ENCODE measurements at places on chromosomes 2 and 18.

GRCh38 chr18:35464831-35465279 is 32.9 kb downstream of the INO80C start:
- DNase-seq, result no peak

DNA sequence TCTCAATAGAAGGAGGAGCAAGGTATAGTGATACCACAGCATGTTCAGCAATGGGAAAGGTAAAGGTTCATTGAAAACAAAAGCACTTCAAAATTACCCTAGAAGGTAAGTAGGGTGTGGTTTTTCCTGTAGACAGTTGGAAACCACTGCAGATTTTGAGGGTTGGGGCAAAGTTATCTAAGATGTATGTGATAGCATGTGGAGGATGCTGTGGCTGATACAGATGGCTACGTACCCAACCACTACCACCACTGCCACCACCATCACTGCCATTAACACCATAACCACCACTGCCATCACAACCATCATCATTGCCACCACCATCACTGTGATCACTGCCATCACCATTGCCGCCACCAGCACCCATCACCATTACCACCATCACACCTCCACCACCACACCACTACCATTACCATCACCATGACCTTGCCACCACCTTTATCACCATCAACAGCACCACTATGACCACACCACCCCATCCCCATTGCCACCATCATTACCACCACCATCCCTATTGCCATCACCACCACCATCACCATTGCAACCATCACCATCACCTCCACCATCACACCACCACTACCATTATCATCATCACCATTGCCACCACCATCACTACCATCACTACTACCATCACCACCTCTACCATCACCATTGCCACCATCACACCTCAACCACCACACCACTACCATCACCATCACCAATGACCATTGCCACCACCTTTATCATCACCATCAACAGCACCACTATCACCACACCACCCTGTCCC is 3.7 kb downstream of the TMSB10 start:
- DNase-seq, result no peak

DNA sequence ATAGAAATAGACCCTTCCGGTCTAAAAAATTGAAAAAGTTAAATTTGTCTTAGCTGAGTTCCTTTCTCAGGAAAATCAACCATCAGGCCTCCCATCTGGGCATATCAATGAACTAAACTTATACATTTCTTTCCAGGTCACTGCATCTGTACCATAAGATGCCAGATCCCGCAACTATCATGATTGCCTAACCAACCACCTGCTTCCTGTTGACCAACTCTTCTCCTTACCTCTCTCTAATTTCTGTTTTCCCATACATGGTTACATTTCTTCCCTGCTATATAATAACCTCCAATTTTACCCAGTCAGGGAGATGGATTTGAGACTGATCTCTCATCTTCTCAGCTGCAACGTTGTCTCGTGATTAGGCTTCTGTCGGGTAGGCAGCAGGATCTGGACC is 228.7 kb downstream of the FSIP2 start:
- DNase-seq, result no peak

- DNase-seq, result no peak
Observed at GRCh38 chr2:129757366-129757914, 222.0 kb upstream of the RAB6C start.

GRCh38 chr18:75244351-75245313 is 34.0 kb downstream of the TSHZ1 start:
- no peak for DNase-seq

DNA sequence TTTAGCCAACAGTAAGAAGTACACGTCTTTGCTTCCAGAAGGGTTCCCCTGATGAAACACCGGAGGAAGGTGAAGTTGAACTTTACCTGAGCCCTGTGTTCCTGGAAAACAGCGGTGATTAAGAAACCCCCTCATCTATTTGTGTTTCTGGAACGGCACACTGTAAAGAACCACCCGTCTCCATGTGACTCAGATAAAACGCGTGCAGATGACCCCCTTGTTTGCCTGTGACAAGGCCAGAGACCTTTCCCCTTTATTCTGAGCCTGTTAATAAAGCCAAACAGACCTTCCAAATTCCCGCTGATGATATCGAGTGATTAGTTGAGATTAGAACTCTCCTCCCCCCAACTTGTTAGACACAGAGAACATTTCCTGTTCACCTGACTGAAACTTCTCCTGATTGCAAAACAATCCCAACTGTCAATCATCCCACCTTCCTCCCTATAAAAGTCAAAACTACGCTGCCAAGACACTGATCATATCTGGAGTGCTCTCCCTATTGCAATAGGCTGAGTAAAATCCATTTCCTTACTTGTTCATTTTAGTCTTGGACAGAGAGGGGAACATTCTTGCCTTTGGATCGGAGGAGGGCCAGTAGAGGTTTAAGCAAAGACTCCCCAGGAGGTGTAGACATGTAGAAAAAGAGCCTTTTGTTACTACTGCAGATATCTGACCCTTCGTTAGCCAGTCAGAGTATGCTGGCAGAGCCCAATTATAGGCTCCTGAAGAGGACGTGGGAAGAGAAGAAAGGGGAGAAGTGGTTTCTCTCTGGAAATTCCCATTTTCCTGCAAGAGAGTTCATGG is 914 bp upstream of the IWS1 start:
- DNase-seq, result no peak

- DNase-seq, result no peak
Observed at GRCh38 chr2:120820263-120820952, 84.7 kb downstream of the GLI2 start.
